Vein endothelial cell (primary cell): ENCODE measurements at places on chromosomes 1 and 21. TPM values are rescaled to one million over a fixed set of nuclear protein-coding genes. Genes with fewer than 3 reads are reported as not detected.

TMPRSS2 gene
- total RNA-seq: not detected in 2 replicates

RHD gene
- total RNA-seq: not detected in 2 replicates

TLR5 gene
- total RNA-seq: under 0.01 and 0.96 TPM in 2 replicates

CA6 gene
- total RNA-seq: not detected in 2 replicates

GPR157 gene
- 3.9 and 4.9 TPM in 2 replicates for total RNA-seq

YOD1 gene
- total RNA-seq: 8.2 and 10.3 TPM in 2 replicates

MAGI3 gene
- total RNA-seq: 12.4 and 18.5 TPM in 2 replicates

MGST3 gene
- total RNA-seq: 80.1 and 104 TPM in 2 replicates

DOP1B gene
- total RNA-seq: 11.8 and 12.1 TPM in 2 replicates

MMP23B gene
- total RNA-seq: 0.29 and 0.33 TPM in 2 replicates

FLG2 gene
- total RNA-seq: not detected in 2 replicates

ATAD3B gene
- 10.1 and 28.8 TPM in 2 replicates for total RNA-seq

NUP210L gene
- under 0.01 and 0.10 TPM in 2 replicates for total RNA-seq

CFAP74 gene
- total RNA-seq: not detected in 2 replicates

ABCA4 gene
- total RNA-seq: 5.2 and 22.9 TPM in 2 replicates

WDR64 gene
- total RNA-seq: not detected in 2 replicates

TNFRSF18 gene
- not detected in 2 replicates for total RNA-seq

B4GALT3 gene
- 37.6 and 39.5 TPM in 2 replicates for total RNA-seq

RAP1A gene
- total RNA-seq: 20.6 and 26.6 TPM in 2 replicates

PCP4L1 gene
- total RNA-seq: not detected in 2 replicates

PADI2 gene
- total RNA-seq: under 0.01 TPM in 1 of 2 replicates, not detected in the other

ACTA1 gene
- total RNA-seq: 0.19 TPM in 1 of 2 replicates, not detected in the other

VWA1 gene
- 5.0 and 5.2 TPM in 2 replicates for total RNA-seq

FAM163A gene
- 0.10 TPM in 1 of 2 replicates, not detected in the other for total RNA-seq

ERG gene
- total RNA-seq: 153 and 170 TPM in 2 replicates

PKLR gene
- total RNA-seq: not detected in 2 replicates

CRABP2 gene
- 0.65 TPM in 1 of 2 replicates, not detected in the other for total RNA-seq

HTR1D gene
- under 0.01 and 0.19 TPM in 2 replicates for total RNA-seq

ISG20L2 gene
- total RNA-seq: 34.0 and 45.1 TPM in 2 replicates

CHIT1 gene
- not detected in 2 replicates for total RNA-seq

SFN gene
- total RNA-seq: 0.10 TPM in 1 of 2 replicates, not detected in the other

KIF21B gene
- 4.6 and 5.2 TPM in 2 replicates for total RNA-seq

GPBP1L1 gene
- total RNA-seq: 111 and 128 TPM in 2 replicates

ITGB2 gene
- 0.33 and 0.48 TPM in 2 replicates for total RNA-seq

DCDC2B gene
- not detected in 2 replicates for total RNA-seq

TPTE gene
- not detected in 2 replicates for total RNA-seq

CCDC185 gene
- total RNA-seq: not detected in 2 replicates

NEXN gene
- 2.3 and 2.4 TPM in 2 replicates for total RNA-seq

KCNC4 gene
- 2.6 and 6.5 TPM in 2 replicates for total RNA-seq

FCRL4 gene
- under 0.01 TPM in 1 of 2 replicates, not detected in the other for total RNA-seq

CATSPERE gene
- 0.98 and 4.9 TPM in 2 replicates for total RNA-seq

EXO1 gene
- 4.6 and 11.9 TPM in 2 replicates for total RNA-seq
